CD4-positive, alpha-beta T cell treated with Interleukin-1 beta for 1 hour (primary cell): ENCODE measurements at places on chromosomes 6 and 20.

GRCh38 chr6:13248053-13248452, 80.3 kb downstream of the TBC1D7 start:
- no peak for DNase-seq

- no peak for DNase-seq
Observed at GRCh38 chr6:137237413-137238170, 18.4 kb upstream of the IFNGR1 start.

DNA sequence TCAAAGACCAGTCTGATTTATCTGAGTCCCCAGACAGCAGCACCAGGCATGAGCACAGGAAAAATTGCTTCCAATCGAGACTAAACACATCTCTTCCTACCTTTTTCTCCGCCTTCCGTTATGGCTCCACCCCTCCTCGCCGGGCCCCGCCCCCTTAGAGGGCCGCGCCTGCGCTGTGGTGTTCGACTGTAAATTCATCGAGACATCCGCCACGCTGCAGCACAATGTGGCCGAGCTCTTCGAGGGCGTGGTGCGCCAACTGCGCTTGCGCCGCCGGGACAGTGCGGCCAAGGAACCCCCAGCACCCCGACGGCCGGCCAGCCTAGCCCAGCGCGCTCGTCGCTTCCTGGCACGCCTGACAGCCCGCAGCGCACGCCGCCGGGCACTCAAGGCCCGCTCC, 8.9 kb downstream of the REM1 start:
- peak; percentile 18 for DNase-seq

DNA sequence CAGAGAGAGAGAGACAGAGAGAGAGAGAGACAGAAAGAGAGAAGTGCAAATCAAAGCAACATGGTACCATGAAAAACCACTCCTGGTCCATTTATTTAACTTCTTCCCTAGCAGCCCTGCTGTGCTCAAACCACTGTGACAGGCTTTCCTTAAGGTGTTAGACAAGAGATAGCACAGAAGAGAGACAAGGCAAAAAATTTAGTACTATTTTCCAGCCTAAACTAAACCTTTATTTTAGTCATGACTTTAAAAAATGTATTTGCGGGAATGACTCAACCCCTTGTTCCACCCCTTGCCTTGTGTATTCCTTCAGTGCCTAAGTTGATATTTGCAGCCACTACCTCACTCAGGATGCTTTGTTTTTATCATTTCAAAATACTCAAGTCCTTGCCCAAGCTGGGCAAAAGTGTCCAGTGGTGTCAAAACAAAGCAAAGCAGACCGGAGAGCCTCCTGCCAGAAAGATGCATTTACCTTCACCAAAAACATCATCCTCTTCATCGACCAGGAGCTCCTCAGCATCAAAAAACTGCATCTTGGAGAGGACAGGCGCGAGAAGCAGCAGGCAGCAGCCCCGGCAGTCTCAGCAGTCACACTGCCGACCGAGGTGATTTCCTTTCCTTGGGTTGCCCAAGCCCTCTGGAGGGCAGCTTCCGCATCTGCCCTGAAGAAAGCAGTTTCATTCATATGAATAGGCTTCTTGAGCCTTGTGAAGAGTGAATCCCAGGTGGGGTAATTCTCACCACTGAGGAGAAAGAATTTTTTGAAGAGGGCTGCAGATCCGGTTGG, at the start of gene RIPOR2:
TSS of gene RIPOR2 (minus strand) at position 595 of the 787 bp plus-strand sequence. CDS start at position 533, 62 bp downstream.
- DNase-seq: peak; percentile 80

- DNase-seq: no peak
Observed at GRCh38 chr6:167977717-167978467, 19.6 kb upstream of the KIF25 start.

DNA sequence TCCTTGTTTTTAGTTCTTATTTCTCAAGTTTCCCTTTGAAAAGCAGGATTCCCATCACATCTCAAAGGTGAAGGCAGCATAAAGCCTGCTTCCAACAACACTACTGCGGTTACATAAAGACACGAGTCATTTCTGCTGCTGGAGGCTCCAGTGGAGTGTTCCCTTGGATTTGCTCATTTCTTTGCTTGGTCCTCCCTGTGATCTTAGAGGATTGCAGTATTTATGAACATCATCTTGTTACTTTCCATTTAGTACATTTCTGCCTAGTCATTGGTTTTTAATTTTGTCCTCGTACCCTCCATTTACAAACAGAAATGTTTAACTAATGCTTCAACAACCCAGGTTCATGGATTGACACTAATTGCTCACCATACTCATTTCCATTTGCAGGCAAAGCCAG, 298.8 kb downstream of the ZNF217 start:
- DNase-seq: no peak

DNA sequence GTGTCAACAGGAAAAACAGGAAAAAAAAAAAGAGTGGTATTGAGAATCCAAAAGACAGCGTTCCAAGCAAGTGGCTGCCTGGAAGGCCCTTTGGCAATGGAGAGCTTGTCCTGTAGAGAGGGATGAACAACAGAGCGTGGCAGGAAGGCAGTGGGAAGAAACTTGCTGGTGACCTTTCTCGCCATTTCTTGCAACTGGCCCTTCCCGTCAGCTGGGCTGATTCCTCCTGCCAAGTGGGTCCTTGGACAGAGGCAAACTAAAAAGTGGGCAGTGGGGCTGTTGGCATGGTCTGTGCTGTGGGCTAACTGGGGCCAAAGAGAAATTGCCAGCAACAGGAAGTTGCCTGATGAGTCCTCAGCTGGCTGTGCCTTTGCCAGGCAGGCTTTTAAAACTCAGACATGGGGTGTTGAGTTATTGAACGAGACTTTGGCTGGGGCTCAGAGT, 43.9 kb upstream of the CLDN20 start:
- no peak for DNase-seq

- peak; percentile 14 for DNase-seq
Observed at GRCh38 chr20:56504373-56505005, 20.1 kb upstream of the FAM209A start.

- DNase-seq: no peak
Observed at GRCh38 chr20:16412906-16413305, 160.3 kb downstream of the KIF16B start.

- no peak for DNase-seq
Observed at GRCh38 chr20:24607402-24607801, 138.0 kb downstream of the SYNDIG1 start.

DNA sequence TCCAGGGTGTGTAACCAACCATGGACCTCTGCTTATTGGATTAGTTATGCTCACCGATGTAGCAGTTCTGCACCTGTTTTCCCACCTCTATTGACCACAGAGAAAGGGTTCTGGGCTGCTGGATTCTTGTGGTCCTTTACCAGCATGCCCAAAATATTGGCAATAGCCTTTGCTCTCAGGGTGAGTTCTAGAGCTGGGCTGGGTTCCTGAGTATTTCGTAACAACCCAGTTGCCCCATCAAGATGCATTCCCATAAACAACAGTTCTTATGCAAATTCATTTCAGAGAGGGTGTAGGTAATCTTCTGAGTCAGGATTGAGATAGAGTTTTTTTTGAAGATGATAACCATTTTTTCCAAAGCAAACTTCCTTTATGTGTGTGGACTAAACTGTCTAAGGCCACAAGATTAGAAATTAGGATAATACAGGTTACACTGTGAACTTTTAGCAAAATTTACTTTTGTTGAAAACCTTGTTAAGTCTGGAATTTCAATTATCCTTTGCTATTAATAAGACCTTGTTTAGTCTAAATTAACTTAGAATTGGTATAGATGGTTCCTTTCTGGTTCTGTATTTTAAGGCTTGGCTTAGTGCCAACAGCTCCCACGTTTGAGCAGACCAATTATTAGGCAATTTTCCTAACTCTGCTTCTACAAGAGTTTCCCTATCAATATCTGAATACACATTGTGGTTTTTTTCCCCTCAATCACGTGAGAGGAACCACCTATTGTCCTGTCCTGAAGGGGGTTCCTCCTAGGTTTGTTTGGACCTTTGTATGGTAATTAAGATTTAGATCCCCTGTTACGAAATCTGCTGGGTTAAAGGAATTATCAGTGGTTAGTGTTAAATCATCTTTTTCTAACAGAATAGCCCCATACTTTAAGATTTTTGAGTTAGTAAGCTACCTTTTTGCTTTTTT, 46.1 kb downstream of the TBX18 start:
- DNase-seq: no peak

- peak; percentile 33 for DNase-seq
Observed at GRCh38 chr6:142820338-142821051, 124.5 kb downstream of the HIVEP2 start.

GRCh38 chr20:9635750-9636149, 121.4 kb downstream of the LAMP5 start:
- DNase-seq: no peak

DNA sequence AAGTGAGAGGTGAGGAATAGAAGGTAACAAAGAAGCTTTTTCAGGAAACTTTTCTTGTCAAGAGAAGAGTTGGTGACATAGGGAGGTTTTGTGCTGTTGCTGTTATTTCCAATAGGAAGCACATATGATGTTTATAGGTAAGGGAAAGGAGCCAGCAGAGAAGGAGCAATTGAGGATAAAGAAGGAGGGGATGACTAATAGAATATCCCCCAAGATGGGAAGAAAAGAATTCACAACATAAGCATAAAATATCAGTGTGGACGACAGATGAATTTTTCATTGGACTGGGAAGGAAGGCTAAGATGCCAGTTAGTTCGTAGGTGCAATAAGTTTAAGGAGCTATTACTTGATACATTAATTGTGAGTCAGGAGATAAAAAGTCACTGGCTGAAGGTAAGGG, 8.5 kb upstream of the BEND6 start:
- no peak for DNase-seq

DNA sequence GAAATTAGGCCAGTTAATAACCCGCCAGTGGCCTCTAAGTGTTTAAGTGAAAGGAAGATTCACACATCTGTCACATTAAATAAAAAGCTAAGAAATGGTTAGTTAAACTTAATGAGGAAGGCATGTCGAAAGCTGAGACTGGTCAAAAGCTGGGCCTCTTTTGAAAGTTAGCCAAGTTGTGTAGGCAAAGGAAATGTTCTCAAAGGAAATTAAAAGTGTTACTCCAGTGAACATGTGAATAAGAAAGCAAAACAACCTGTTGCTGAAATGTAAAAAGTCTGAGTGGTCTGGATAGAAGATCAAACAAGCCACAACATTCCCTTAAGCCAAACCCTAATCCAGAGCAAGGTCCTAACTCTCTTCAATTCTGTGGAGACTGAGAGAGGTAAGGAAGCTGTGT, 10.9 kb upstream of the MTRF1L start:
- no peak for DNase-seq

- no peak for DNase-seq
Observed at GRCh38 chr20:47389867-47390347, 33.4 kb upstream of the ZMYND8 start.

GRCh38 chr6:120608826-120609225, 725.5 kb downstream of the TBC1D32 start:
- DNase-seq: no peak

- no peak for DNase-seq
Observed at GRCh38 chr6:4607793-4608192, 168.4 kb upstream of the CDYL start.

DNA sequence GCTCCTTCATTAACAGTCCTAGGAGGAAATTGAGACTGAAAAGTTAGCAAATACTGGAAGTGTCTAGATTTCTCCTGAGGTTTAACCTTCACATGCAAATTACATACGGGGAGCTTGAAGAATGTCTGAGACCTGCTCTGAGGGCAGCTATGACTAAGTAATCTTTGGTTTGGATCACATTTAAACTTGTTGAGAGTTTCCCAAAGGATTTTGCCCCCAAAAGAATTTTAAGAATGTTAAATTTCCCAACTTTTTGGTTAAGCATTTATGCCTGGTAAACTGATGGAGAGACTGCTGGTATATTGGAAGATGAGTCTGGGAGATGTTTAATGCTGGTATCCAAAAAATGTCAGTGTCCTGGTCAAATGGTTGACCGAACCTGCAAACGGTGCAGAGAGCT, 97.0 kb downstream of the RREB1 start:
- DNase-seq: no peak

- no peak for DNase-seq
Observed at GRCh38 chr6:63066055-63066704, 145.1 kb upstream of the FKBP1C start.

DNA sequence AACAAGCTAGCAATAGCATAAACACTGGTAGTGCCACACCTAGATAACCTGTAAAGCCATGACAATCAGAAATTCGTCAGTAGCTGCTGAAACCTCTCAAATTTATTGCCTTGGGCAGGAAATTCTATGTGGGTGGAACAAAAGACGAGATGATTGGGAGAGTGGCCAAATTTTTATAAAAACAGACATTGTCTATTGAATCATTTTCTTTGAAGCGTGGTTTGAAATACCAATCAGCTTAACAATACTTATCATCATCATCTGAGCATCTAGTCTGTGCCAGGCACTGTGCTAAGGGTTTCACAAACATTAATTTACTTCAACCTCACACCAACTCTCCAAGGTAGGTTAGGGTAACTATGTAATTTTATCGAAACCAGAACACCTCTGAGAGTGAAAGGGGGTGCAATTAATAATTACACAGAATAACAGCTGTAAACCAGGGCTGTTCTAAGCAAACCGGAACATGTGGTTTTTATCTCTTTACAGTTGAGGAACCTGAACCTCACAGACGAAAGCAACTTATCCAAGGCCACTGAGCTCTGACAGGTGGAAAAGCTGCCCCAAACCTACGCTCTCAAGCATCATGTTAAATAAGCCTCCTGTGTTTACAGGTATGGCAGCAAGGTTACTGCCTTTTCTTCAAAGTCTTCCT, 43.4 kb downstream of the NHSL1 start:
- DNase-seq: peak; percentile 41

DNA sequence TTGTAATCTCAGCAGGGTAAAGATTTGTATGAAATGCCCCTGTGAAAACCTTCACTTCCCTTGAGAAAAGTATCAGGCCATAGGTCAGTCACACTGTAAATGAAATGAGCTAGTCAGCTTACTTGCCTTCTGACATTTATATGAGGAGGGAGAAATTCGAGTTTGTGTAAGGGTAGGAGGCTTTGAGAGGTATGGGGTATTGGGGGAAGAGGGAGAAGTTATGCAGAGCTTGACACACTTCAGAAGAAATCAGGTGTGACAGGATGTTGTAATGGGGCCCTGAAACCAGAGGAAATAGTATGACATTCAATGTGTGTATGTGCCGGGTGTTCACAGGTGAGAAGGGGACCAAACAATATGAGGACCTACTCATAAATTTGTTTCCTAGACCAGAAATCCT, 64.2 kb upstream of the CCN6 start:
- DNase-seq: peak; percentile 41

DNA sequence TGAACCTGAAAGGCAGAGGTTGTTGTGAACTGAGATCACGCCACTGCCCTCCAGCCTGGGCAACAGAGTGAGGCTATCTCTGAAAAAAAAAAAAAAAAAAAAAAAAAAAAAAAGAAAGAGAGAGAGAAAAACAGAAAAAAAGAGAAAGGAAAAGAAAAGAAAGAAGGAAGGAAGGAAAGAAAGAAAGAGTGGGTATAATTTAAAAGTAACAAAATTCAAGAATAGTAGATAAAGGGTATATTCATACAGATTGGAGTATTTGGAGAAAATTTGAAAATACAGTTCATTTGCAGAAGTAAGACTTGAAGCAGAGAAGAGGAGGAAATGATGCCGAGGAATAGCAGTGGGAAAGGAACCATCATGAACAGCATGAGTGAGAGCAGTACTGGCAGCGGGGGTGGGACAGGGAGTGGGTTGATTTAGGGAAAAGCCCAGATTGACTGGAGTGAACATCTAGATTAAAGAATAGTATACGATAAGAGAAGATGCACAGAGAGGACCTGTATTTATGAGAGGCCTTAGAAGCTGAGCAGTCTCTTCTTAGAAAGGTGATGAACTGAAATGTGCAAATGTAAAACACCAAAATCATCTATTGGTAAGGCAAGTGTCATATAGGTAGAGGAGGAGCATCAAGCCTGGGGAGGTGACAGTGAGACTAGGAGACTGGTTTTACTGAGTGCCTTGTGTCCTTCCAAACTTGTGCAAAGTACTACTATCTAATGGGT, 17.8 kb upstream of the HLA-DRB1 start:
- no peak for DNase-seq

- DNase-seq: no peak
Observed at GRCh38 chr20:7742479-7742878, 197.8 kb downstream of the HAO1 start.
